Activated CD4-positive, alpha-beta memory T cell treated with anti-CD3 and anti-CD28 coated beads for 36 hours (primary cell): ENCODE measurements at places on chromosomes 6 and 20. TPM values are rescaled to one million over a fixed set of nuclear protein-coding genes. Genes with fewer than 3 reads are reported as not detected.

DNA sequence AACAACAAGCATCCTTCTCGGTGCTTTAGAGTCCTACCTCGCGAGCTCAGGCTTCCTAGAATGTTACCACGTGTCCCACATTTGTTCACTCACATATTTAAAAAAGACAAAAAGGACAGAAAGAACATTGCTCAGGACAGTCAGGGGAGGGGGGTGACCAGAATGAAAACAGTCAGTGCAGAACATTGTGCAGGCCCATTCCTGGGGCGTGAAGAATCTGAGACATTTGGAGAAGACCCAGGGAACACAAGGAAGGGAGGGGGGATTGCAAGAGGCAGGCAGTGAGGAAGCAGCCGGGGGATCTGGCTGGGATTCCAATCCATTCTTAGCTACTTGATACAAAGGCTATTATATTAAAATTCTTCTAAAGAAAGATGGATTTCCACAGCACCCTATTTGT, 270.4 kb upstream of the CITED2 start:
- no peak for DNase-seq

- DNase-seq, result no peak
Observed at GRCh38 chr20:49631061-49631716, 63.3 kb upstream of the PTGIS start.

The RHAG gene
- not detected for total RNA-seq

DNA sequence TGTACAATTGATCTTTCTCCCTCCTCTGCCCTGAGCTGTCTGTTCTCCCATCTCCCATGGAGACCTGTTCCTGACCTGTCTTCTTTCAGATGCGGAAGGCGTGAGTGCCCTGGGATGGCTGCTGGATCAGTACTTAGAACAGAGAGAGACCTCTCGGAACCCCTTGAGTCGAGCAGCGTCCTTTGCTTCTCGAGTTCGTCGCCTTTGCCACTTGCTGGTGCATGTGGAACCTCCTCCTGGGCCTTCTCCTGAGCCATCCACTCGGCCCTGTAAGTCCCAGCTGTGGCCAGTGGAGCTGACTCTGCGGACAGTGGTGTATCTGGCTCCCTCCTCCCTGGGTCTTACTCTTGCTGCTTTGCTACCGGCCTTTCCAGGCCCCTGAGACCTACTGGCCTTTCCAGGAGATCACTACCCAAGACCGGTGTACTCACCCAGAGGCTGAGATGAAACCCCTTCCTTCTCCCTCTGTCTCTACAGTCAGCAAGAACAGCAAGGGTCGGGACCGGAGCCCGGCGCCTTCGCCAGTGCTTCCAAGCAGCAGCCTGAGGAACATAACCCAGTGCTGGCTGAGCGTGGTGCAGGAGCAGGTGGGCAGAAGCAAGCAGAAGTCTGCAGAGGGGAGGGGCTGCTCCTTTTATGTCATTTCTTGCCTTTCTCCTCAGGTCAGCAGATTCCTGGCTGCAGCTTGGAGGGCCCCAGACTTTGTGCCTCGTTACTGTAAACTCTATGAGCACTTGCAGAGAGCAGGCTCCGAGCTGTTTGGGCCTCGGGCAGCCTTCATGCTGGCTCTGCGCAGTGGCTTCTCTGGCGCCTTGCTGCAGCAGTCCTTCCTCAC, 22.5 kb downstream of the CUL9 start:
- no peak for DNase-seq

- DNase-seq, result no peak
Observed at GRCh38 chr20:4066551-4066950, 51.2 kb upstream of the RNF24 start.

GRCh38 chr6:72624557-72625160, 2.8 kb downstream of the KCNQ5 start:
- DNase-seq, result no peak

GRCh38 chr6:29850011-29850553, 22.5 kb downstream of the HLA-G start:
- DNase-seq, result peak; percentile 60

DNA sequence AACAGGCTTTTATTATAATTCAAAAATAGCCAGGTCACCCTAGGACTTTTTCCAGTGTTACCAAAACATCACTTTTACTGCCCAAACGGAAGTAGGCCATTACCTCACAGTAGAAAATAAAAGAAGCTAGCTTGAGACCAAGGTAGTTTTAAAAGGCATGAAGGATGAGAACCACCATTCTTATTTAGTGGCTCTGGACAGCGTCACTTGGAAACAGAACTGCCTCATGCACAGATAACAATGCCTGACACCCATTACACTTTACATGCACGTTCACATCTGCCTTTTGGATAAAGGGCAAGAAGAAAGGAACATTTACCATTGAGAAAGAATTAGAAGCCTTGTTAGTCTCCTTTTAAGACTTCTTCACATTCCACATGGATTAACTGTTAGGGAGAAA, 1.9 kb upstream of the PAQR8 start:
- no peak for DNase-seq

GRCh38 chr6:1624058-1624850, 14.5 kb downstream of the FOXC1 start:
- DNase-seq, result peak; percentile 45

- no peak for DNase-seq
Observed at GRCh38 chr20:8579035-8579434, 447.0 kb downstream of the PLCB1 start.

The IGF2R gene
- 75.5 TPM for total RNA-seq

DNA sequence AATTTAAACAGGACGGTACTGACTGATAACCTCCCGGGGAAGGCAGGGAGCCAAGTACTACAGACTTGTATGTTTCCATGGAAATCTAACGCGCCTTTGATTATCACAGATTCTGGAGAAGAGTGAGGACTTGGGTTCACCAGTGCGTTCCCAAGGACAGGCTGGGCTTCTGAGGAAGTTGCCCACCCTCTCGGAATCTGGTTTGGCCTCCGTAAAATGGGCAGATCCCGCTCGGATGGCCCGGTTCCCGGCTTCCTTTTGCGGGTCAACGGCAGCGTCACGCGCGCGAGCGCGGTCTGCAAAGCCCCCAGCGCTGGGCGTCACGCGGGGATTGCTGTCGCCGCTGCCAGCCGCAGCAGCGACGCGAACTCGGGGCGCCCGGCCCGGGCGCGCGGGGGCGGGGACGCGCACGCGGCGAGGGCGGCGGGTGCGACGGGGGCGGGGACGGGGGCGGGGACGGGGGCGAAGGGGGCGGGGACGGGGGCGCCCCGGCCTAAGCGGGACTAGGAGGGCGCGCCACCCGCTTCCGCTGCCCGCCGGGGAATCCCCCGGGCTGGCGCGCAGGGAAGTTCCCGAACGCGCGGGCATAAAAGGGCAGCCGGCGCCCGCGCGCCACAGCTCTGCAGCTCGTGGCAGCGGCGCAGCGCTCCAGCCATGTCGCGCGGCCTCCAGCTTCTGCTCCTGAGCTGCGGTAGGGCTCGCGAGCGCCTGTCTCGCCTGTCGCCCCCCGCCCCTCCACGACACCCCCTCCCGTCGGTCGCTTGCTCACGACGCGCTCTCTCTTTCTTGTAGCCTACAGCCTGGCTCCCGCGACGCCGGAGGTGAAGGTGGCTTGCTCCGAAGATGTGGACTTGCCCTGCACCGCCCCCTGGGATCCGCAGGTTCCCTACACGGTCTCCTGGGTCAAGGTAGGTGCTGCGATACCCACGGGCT, at the start of gene CD83:
TSS of gene CD83 (plus strand) at position 615 of the 933 bp plus-strand sequence. CDS start at position 655, 40 bp downstream.
- DNase-seq, result peak; percentile 81

DNA sequence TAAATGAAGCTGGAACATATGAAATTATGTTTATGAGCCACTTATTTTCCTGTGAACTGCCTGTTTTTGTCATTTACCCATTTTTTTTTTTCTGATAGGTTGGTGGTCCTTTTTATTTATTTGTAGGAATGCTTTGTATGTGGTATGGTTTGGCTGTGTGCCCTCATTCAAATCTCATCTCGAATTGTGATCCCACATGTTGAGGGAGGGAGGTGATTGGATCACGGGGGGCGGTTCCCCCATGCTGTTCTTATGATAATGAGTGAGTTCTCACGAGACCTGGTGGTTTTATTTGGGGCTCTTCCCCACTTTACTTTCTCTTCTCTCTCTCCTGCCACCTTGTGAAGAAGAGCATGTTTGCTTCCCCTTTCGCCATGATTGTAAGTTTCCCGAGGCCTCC, 77.3 kb downstream of the CDH26 start:
- no peak for DNase-seq

DNA sequence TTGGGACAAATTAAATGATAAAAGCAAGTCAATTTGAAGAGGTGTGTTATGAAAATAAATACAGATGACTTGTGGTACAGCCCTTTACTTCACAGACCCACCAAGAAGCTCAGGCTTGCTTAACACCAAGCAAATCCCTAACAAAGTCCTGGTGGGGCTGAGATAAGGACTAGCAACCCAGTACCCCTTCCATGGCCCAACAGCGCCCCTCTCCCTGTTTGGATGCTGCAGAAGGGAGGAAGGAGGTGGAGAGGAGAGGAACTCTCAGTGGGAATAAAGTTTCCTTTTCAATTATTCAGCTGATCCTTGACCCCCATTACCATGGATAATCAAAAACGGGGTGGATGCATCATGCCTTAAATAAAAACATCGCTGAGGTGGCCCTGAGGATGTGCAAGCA, 4.5 kb upstream of the ZNF831 start:
- DNase-seq, result no peak

DNA sequence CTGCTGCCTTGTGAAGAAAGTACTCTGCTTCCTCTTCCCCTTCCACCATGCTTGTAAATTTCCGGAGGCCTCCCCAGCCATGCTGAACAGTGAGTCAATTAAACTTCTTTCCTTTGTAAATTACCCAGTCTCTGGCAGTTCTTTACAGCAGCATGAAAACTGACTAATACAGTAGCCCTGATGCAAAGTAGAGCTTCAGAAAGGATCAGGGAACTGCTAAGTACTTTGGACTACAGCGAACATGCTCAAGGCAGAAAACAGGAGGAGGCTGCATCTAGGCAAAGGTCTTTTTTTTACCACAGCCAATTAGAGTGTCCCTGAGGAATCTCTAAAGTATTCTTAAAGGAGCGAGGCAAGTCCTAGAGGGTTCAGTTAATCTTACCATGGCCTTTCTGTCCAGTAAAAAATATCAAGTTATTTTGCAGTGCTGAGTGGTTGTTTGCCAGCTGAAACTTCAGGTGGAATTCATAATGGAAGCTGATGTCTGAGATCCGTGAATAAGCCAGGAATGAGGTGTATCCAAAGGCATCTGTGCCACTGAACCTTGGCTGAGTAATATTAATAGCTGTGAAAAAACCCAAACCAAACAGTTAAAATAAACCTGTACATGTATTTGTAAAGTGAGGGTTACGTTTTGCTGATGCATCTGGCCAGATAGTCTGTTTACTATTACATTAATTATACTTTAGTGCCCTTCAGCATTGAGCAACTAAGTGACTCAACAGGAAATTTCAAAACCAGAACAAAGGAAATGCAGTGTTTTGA, 170.4 kb downstream of the PHF3 start:
- DNase-seq, result no peak

- DNase-seq, result no peak
Observed at GRCh38 chr20:34083137-34083536, 28.9 kb downstream of the EIF2S2 start.

DNA sequence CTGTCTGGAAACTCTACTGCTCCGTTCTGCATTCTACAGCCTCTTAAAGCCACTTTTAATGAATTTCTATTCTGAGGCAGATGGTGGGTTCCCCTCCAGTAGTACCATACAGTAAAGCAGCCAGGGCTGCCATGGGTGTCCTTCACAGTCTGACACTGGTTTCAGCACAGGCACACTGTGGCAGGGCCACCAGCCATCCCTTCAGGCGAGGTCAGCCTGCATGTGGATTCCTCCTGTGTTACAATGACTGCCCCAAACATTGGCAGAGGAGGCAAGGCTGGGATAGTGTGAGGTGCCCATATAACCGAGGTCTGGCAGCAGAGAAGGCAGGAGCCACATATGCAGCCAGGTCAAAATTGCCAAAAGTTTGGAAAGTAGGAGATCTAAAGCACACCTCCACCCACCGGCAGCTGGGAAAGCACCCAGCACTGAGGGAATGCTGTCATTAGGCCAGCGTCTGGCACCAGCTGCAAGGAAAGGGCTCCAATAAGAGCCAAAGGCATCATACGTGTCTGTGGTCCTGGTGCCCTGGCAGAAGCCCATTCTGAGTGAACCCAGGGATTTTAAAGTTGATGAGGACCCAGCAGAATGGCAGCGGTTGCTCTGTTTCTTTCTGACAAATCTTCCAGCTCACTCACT, 24.0 kb downstream of the STK35 start:
- DNase-seq, result no peak

The BHLHE23 gene
- total RNA-seq, result not detected

GRCh38 chr6:76790045-76790796, 673.1 kb downstream of the HTR1B start:
- DNase-seq, result no peak

GRCh38 chr6:33123732-33124524, 48.1 kb downstream of the HLA-DPB1 start:
- peak; percentile 40 for DNase-seq

DNA sequence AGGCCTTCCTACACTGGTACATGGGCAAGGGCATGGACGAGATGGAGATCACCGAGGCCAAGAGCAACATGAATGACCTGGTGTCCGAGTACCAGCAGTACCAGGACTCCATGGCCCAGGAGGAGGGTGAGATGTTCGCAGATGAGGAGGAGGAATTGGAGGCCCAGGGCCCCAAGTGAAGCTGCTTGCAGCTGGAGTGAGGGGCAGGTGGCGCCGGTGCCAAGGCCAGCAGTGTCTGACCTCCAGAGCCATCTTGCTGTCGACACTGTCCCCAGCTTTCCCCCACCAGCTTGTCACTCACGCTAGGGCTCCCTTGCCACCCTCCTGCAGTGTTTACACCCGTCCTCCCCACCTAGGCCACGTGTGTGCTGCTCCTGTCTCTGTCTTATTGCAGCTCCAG, 12.2 kb downstream of the GABRR2 start:
- DNase-seq, result no peak

DNA sequence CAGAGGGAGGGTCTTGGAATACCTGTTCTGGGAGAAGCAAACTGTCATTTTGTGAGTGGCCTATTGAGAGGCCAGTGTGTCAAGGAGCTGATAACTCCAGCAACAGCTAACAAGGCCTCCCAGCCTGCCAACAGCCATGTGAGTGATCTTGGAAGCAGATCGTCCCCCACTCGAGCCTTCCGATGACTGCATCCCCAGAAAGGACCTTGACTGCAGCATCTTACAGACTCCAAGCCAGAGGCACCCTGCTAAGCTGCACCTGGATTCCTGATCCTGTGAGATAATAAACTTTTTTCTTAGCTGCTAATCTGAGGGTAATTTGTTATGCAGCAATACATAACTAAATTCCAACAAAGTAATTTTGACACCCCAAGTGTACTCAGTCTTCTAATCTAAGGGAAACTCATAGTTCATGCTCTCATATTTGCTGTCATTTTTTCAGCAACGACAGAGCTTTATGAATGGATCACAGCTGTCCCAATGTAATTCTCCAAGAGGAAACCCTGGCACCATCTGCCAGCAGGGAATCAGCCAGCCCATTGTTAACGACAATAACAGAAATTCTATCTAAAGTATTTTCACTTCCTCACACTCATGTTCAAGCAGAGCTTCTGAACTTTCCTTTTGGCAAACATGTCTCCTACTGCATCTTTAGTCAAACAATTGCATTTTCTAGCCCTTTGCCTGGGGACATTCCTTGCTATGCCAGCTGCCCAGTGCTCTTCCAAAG, 470.2 kb upstream of the BTBD3 start:
- DNase-seq, result no peak
